Cortex of kidney (tissue), 1 donor: ENCODE measurements at places on chromosomes 1 and 21.

DNA sequence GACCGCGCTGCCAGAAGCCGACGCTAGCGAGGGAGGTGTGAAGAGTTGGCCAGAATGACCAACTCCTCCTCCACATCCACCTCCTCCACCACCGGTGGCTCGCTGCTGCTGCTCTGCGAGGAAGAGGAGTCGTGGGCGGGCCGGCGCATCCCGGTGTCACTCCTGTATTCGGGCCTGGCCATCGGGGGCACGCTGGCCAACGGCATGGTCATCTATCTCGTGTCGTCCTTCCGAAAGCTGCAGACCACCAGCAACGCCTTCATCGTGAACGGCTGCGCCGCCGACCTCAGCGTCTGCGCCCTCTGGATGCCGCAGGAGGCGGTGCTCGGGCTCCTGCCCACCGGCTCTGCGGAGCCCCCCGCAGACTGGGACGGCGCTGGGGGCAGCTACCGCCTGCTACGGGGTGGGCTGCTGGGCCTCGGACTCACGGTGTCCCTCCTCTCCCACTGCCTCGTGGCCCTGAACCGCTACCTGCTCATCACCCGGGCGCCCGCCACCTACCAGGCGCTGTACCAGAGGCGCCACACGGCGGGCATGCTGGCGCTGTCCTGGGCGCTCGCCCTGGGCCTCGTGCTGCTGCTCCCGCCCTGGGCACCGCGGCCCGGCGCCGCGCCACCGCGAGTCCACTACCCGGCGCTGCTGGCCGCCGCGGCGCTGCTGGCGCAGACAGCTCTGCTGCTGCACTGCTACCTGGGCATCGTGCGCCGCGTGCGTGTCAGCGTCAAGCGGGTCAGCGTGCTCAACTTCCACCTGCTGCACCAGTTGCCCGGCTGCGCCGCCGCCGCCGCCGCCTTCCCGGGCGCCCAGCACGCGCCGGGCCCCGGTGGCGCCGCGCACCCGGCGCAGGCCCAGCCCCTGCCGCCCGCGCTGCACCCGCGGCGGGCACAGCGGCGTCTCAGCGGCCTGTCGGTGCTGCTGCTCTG, 1.2 kb downstream of the GPR88 start:
- DNase-seq: no peak

- DNase-seq: no peak
Measured at GRCh38 chr1:41847733-41848132, 71.0 kb downstream of the HIVEP3 start.

DNA sequence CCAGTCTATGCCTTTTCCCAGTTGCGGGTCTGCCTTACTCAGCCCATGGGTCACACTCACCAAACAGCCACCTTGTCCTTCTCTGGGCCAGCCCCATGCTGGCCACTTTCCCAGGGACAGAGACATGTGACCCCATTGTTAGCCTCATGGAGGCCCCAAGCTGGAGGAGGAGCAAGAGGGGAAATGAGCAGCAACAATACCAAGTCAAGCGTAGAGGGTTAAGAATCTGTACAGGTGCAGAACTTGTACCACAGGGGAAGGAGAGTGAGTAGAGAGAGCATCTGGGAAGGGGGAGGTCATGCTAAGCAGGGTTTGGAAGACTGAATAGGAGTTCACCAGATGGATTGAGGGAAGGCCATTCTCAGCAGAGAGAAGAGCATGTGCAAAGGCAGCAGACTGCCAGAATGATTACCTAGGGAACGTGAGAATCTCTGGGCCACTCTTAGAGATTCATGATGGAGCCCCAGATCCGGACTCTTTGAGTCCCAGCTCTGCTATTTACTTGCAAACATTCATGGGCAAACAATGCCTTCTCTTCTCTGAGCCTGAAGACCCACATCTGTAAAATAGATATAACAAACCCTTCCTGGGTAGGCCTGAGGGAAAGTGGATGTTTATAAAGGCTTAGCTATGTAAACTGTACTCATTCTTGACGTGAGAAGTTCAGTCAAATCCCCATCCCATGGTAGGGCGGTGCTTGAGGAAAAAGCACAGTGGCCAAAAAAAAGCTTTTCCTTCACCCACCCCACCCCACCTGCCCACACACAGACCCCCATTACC, 2.8 kb upstream of the SLC2A1 start:
- no peak for DNase-seq

- no peak for DNase-seq
Measured at GRCh38 chr1:7508052-7508933, 262.8 kb upstream of the VAMP3 start.

- DNase-seq: no peak
Measured at GRCh38 chr21:41526478-41527087, 18.6 kb upstream of the TMPRSS2 start.

DNA sequence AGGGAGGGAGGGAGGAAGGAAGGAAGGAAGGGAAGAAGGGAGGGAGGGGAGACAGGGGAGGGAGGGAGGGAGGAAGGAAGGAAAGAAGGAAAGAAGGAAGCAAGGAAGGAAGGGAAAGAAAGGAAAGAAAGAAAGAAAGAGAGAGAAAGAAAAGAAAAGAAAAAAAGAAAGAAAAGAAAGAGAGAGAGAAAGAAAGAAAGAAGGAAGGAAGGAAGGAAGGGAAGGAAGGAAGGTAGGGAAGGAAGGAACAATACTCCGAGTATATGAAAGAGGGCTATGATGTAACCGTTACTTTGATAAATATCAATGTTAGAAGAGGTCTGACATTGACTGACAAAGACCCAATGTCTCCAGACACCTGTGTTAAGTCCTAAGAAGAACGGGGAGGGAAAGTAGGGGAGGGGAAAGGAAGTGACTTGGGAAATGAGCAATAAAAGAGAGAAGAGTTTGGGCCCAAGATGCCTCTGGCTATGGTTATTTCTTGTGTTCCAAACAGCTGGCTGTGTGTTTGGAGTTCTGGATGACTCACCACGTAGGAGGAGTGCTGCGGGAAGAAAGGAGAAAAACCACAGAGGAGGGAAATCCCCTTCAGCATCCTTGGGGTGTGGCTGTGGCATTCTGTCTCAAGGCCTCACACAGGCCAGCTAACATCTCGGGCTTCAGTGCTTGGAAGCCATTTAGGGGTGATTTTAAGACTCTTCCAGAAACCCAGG, 37.0 kb upstream of the RXRG start:
- DNase-seq: no peak

- DNase-seq: no peak
Measured at GRCh38 chr1:205927676-205928075, 15.6 kb downstream of the SLC26A9 start.

DNA sequence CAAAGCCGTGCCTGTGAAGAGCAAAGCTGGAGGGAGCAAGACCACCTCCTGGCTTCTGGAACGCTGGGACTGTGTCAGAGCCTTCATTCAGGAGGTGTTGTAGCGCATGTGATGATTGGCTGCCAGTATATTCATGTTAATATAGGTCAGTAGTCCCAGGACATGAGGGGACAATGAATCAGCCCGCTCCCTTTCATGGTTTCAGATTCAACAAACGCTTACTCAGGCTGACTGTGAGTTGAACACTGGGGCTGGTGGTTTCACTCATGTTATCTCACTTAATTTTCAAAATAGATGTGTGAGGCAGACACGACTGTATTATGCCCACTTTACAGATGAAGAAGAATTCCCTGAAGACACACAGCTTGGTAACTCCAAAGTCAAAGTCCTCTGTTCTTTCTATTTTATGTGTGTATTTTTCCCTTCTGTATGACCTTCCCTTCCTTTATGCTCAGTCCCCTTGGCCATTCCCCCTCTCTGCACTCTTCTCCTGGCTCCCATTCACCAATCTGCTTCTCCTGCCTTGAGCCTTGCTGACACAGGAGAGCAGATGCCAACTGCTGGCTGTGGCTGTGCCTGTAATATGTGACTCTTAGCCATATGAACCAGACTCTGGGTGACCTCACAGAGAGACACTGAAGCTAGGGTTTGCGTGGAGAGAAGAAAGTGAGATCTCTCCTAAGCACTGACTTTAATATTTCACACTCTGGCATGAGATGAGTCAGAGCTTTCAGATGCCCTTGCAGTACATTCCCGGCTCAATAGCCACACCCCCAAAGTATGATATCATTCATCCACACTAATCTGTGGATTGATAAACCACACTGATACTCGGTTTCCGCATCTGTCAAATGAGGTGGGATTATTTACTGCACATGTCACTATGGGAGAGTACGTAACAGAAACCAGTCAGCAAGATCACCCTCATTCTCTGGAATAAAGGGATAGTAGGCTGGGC, 31.4 kb upstream of the KIRREL1 start:
- DNase-seq: no peak

DNA sequence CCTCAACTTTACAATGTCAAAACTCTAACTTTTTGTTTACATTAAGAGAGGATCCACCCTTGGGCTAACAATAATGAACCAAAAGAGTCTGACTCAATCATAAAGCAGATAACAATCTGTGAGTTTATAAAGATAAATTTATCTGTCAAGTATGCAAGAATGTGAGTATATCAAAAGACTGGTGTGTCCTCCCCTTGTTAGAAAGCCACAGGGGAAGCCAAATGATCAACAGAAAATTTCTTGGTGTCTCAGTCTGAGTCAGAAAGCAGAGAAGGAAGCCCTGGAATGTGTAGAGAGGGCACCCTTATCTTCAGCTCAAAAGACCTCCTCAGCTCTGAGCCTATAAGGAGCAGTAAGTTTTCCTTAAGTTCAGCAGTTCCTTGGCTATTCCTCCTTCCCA, 13.9 kb upstream of the PDIK1L start:
- no peak for DNase-seq

DNA sequence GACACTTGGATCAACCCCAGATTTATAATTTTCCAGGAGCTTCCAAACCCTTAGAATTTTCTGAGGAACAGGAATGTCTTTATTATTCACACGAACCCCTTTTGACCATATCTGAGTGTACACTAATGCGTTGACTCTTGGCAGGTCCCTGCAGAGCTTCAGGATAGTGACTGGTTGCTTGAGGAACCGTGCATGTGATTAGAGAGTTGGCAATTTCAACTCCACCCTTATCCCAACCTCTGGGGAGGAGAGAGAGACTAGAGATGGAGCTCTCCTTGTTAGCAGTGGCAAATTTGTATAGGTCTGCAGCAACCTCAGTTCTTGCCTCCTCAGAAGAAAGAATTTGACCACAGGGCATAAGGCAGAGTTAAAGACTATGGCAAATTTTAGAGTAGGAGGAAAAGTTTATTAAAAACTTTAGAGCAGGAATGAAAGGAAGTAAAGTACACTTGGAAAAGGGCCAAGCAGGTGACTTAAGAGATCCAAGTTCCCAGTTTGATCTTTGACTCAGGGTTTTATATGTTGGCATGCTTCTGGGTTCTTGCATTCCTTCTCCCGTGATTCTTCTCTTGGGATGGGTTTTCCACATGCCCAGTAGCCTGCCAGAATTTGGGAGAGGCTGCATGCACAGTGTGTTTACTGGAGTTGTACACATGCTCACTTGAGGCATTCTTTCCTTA, 93.8 kb upstream of the ETV3 start:
- DNase-seq: no peak
